CD4-positive, alpha-beta T cell treated with Interferon alpha-2 for 1 hour (primary cell): ENCODE measurements at places on chromosomes 16 and 17.

- DNase-seq, result no peak
These were observed 73.7 kb downstream of the RAI1 start for GRCh38 chr17:17754719-17755686.

- no peak for DNase-seq
These were observed 7.6 kb downstream of the CBFA2T3 start for GRCh38 chr16:88969361-88969831.

- DNase-seq, result no peak
These were observed 34.7 kb upstream of the POLR3E start for GRCh38 chr16:22262460-22262859.

GRCh38 chr16:47886631-47887415 lies 269.0 kb downstream of the ABCC12 start:
- no peak for DNase-seq

GRCh38 chr17:35083071-35083470 lies 19.6 kb upstream of the RFFL start:
- no peak for DNase-seq

DNA sequence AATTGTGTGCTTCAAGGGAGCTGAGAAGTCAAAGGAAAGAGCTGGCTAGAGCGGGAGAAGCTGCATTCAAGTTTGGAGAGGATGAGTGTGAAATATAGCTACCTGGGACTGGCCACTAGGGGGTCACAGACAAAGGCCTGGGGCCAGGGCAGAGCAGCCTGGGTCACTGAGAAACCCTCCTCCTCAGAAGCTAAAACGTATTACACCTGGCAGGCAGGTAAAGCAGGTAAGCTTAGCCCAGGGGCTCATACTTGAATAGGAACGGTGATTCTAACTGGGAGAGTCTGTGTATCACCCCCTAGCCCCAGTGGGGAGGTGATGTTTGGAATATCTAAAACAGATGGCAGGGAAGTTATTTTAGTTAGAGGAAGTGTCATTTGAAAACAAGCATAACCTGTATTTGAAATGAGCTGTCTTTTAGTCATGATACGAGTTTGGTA lies 6.8 kb downstream of the KRT37 start:
- no peak for DNase-seq

DNA sequence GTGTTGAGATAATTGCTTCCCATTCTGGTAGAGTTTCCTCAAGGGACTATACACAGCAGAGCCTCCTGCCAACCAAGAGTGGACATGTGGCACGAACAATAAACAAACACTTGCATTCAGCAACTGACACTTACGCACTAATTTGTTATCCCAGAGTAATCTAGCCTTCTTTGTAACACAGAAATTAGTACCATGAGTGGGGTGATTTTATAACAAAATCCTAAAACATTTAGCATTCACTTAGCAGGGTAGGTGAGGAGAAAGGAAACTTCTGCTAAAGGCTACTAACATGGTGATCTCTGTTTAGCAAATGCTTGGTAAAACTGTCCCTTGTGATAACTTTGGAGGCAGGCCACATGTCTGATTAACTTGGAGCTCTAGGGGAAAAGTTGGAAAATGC lies 325.2 kb downstream of the HS3ST4 start:
- no peak for DNase-seq
